ENCODE measurements at places on chromosomes 12 and 14.

DNA sequence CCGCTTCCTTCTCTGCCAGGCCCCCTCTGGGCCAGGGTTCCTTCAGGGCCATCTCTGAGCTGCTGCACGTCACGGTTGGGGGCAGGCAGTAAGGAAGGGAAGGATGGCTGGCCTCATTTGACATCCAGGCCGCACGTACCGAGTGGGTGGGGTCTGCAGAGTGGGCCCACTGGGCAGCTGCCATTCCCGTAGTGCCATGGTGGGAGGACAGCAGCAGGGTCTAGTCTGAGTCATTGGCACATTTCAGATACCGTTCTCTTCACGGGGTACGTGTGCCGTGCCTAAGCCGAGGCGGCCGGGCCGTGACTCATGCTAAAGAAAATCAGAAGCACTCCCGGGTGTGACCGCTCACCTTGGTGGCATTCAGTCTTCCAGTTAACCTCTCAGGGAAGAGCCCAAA lies 43.9 kb downstream of the IL31 start:
- DNase-seq: no peak

DNA sequence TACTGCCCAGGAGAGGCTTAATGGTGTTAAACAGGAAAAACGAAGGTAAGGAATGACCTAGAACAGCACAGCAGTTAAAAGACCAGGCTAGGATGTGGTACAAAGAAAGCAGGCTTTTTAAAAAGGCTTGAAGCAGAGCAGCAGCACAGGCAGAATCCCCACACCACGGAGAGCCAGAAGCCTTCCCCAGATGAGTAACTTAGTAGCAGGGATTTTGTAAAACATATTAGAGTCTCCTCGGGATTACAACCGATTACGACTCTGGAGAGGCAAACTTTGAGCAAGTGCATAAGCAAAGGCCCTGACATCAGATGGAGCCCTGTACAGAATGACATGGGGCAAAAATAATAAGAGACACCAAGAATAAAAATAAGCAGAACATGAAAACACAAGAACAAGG lies 37.1 kb upstream of the DHRS4 start:
- DNase-seq: no peak

- DNase-seq: no peak
These were observed 439.3 kb upstream of the FLRT2 start for GRCh38 chr14:85090681-85091080.

- no peak for DNase-seq
These were observed 153.8 kb downstream of the BCL11B start for GRCh38 chr14:99118046-99118721.

DNA sequence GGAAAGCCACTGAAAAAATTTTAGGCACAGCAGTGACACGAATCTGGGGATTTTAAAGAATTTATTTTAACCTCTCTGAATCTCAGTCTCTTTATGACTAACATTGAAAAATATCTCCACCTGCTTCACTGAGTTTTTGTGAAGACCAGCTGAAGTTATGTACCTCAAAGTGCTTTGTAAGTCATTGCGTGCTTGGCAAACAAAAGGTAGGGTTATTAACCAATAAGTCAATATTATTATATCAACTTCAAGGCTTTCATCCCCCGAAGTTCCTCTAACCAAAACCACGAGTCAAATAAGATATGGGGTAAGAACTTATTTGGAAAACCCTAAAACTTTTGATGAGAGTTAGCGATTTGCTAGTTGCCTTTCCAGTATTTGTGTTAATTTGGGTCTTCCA lies 62.3 kb downstream of the HSPB8 start:
- no peak for DNase-seq

DNA sequence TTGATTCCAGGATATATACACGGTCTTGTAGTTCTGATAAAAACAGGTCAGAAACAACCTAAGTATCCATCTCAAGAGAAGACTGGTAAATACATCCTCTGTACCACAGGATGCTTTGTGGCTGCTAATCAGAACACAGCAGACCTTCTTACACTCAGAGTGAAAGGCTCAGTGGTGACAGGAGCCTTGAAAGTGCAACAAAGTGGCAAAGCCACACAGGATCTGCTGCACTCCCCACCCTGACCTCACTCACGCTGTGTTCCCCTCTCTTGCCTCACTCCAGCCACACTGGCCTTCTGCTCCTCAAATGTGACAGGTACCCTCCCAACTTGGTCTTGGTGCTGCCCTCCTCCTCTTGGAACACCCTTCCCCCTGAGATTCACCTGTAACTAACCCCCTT lies 98.1 kb upstream of the GRIP1 start:
- DNase-seq: no peak

DNA sequence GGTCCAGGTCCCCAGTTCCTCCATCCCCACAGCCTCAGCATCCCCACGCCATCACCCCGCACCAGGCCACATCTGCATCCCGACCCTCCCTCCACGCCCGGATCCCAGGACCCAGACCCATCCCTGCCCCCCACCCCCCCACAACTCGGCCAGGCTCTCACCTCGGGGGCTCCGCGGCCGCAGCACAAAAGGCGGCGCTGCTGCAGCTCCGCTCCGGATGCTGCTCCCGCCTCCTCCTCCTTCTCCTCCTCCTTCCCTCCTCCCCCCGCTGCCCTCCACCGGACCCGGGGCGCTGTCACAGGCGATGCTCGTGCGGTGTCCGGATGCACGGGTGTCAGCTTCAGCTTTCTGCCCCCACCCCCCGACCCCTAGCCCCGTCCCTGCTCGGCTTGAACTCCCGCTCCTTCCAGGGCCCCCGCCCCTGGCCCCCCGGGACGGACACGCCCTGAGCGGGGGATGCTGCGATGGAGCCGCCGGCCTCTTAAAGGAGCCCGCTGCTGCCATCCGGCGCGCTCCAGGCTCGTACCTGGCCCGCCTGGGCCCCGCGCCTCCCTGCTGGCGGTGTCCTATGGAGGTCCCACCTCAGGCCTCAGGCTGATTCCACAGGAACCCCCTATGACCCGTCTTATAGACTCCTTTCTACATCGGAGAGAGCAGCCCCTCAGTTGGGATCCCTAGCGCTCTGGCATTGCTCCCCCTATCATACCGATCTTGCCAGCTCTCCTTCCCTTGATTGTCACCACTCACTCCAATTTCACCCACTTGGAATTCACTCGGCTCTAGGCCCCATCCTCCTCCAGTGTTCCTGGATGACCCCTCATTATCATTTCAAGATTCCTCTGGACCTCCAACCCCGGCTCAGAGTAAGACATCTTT lies at the start of gene MAP3K12:
MAP3K12 (minus strand) TSS at position 193 of the 876 bp plus-strand sequence. CDS start 12,067 bp downstream, outside the sequence.
- no peak for DNase-seq

- DNase-seq: no peak
These were observed 312.9 kb downstream of the MED13L start for GRCh38 chr12:115964626-115965025.

DNA sequence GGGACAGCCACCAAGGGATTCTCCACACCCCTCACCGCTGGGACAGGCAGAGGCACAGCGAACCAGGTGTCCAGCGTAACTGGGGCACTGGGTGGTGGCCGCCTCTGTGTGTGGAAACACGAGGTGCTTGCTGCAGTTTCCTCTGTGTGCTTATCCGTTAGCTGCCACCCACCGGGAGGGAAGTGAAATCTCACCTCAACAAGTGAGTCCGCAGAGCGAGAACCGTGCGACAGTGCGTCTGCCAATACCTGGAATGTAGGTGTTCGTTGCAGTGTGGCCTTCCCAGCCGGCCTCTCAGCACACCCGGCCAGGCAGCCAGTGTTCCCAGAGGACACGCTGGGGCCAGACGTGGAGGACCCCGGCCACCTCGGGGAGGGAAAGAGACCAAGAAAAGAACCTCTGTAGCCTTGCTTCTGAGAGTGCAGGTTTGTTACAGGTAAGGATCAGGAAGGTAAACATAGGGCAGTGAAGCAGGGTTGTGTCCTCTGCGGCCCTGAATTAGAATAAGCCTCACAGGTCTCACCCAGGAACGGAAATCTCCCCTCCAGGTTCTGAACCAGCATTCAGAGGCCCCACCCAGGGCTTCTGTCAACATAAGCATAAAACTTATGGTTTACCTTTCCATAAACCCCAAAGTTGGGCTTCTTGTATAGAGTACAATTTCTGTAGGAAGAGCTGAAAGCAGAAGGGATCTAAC lies 1.5 kb downstream of the BCL2L14 start:
- DNase-seq: no peak

DNA sequence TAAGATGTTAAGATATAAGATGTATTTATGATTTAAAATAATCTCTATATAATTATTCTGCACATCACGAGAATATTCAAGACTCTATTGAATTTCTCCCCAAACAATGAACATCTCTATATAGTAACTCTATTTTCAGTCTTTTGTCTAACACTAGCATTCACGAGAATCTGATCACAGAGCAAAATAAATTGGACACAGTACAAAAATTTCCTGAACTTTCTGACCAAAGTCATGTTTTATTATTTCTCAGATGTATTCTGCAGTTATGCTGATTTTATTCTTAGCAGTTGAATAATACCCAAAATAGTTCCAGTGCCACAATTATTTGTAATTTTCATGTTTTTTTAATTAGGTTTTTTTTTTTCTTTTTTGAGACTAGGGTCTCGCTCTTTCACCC lies 19.6 kb downstream of the EPS8 start:
- DNase-seq: no peak

- DNase-seq: no peak
These were observed 45.6 kb upstream of the SMCO2 start for GRCh38 chr12:27400856-27401354.

GRCh38 chr12:99977550-99977949 lies 7.2 kb downstream of the ANKS1B start:
- DNase-seq: no peak

DNA sequence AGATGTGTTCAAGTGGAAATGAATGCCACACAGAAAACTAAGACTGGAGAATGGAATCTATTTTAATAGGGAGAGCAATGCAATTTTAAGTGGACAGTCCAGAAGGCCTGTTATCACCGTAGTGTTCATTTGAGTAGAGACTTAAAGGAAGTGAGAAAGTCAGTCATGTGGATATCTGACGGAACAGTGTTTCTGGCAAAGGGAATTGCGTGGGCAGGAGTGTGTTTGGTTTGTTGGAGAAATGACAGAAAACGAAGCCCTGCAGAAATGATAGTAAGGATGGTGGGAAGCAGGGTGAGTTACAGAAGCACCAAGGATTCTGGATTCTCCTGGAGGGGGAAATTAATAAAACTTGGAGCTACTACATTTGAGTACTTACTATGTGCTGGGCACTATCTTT lies 776.6 kb downstream of the MED13L start:
- no peak for DNase-seq

DNA sequence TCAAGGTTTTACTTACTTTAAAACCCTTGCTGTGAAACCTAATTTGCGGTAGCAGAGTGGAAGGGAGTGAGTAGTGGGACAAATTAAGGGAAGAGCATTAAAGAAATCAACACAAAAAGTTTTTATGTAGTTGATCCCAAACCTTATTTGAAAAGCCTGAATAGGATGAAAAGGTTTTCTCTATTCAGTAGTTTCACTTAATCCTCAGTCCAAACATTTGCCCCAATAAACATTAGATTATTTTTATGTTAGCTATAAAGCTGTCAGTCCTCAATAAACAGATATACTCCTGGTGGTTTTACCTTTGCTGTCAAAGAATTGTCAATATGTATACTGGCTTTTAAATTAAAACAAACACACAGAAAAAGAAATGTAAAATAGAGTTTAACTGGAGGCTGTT lies 136.0 kb downstream of the PAX9 start:
- no peak for DNase-seq

- no peak for DNase-seq
These were observed at the start of gene ALX1 for GRCh38 chr12:85280165-85280983. ALX1 (plus strand) TSS chr12:85280220; CDS start chr12:85280262, 42 bp downstream.

DNA sequence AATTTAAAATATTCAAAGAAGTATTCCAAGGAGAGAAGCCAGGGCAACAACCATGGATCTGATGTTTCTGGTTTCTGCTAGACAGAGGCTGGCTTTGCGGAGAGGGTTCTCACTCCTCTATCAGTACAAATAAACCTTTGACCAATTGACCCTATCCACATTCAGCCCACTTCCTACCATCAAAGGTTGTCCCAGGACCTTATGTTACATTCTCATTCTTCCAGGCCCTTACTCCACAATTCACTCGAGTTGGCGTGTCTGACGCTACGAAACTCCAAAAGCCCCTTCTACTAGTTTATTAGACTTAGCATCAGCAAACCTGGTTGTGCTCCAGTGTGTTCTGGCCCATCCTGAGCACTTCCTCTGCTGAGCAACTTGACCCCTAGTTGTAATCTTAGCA lies 24.8 kb upstream of the RNASE12 start:
- DNase-seq: no peak

GRCh38 chr12:4471256-4471655 lies 25.6 kb upstream of the FGF6 start:
- no peak for DNase-seq

- no peak for DNase-seq
These were observed 458.8 kb downstream of the TMEM117 start for GRCh38 chr12:44294649-44295048.

DNA sequence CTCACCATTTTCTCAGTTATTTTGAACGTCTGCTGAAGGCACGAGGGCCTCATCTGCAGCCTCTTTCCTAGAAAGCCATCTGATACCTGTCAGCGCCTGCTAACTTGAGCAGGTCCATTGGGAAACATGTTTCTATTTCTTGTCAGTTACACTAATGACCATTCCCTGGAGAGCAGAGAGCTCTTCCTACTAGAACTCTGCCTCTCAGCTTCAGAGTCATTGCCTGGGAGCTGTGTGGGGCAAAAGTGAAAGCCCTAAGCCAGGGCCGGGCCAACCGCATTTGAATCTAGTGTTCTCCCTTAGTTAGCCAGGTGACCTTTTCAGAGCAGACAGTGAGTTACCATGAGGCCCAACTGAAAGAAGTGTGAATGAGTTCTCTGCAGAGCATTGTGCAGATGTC lies 135.8 kb downstream of the EML1 start:
- no peak for DNase-seq

GRCh38 chr14:22422238-22422637 lies 166.8 kb downstream of the DAD1 start:
- DNase-seq: no peak

DNA sequence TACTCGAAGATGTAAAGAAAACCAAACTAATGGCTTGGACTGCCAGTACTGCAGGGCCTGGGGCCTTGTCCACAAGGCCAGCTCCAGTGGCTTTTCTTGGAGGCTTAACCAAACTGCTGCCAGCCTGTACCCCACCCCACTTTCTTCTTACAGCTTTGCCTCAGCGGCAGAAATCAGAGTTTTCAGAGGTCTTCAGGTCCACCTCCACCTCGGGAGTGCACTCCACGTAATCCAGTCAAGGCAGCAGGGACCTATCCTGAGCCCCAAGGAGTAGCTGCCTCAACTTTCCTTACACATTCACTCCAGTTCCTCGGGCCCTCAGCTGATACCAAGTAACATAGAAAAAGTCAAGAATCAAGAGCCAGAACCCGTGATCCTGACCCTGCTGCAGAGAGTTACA lies 19.6 kb downstream of the PRMT8 start:
- no peak for DNase-seq

- DNase-seq: no peak
These were observed 129.6 kb downstream of the GRIN2B start for GRCh38 chr12:13851828-13852227.

- no peak for DNase-seq
These were observed 180.0 kb downstream of the KITLG start for GRCh38 chr12:88400302-88400701.

Measured in BJ (cell line).